ENCODE measurements at places on chromosomes 7 and 10. TPM values are rescaled to one million over a fixed set of nuclear protein-coding genes. Genes with fewer than 3 reads are reported as not detected.

- no peak for DNase-seq
- no peaks in the 10 kb centered on the region for H3K4me1 ChIP-seq
- H3K27me3 ChIP-seq = no peaks in the 10 kb centered on the region
- no peak overlapping the region for H3K27ac ChIP-seq
- H3K4me3 ChIP-seq = no peak overlapping the region
- H3K36me3 ChIP-seq = no peaks in the 10 kb centered on the region
Measured at GRCh38 chr7:78852951-78853350, 600.5 kb downstream of the MAGI2 start.

GRCh38 chr10:80670774-80671173 is 133.1 kb downstream of the SH2D4B start:
- H3K27ac ChIP-seq = no peak overlapping the region
- H3K4me3 ChIP-seq = no peak overlapping the region
- no peaks in the 10 kb centered on the region for H3K4me1 ChIP-seq
- no peaks in the 10 kb centered on the region for H3K36me3 ChIP-seq
- no peak for DNase-seq

DNA sequence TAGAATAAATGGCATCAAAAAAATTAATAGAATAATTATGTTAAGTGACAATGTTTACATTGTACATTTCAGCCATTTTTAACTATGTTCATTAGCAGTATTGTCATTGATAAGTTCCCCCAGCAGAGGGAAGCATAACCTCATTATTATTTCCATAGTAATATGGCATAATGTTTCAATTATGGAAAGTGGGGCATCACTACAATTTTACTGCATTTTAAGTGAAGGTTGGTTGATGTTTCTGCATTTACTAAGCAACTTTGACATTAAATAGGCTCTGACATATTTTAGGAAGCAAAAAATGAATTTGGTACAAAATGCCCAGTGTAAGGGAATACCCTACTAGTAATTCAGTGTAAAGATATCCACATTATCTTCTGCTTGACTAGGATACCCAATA is 218.3 kb downstream of the SEMA3A start:
- H3K27ac ChIP-seq = no peak overlapping the region
- H3K4me3 ChIP-seq = no peak overlapping the region
- no peak for DNase-seq
- H3K27me3 ChIP-seq = no peaks in the 10 kb centered on the region
- H3K36me3 ChIP-seq = no peaks in the 10 kb centered on the region

GRCh38 chr10:132805599-132805998 is 19.7 kb upstream of the NKX6-2 start:
- H3K36me3 ChIP-seq = no peaks in the 10 kb centered on the region
- no peaks in the 10 kb centered on the region for H3K27me3 ChIP-seq
- no peak overlapping the region for H3K27ac ChIP-seq

GRCh38 chr10:3274414-3274813 is 101.8 kb upstream of the PITRM1 start:
- H3K36me3 ChIP-seq = no peaks in the 10 kb centered on the region
- no peak overlapping the region for H3K27ac ChIP-seq
- no peak for DNase-seq
- no peaks in the 10 kb centered on the region for H3K4me1 ChIP-seq

DNA sequence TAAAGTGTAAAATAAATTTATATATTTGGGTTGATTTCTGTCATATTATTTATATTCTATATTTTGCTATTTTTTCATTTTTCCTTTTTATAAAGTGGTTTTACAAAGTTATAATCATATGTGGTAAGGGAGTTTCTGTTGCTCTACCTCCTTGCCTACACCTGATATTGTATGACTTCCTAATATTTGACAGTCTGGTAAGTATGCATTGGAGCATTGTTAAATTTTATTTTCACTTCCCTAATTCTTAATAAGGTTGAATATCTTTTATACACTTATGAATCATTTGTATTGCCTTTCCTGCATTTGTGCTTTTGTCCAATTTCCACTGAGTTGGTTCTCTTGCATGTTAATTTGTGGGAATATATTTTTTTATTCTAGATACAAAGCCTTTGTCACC is 492.4 kb downstream of the GRID1 start:
- no peak for DNase-seq
- no peaks in the 10 kb centered on the region for H3K27me3 ChIP-seq
- no peak overlapping the region for H3K4me3 ChIP-seq

DNA sequence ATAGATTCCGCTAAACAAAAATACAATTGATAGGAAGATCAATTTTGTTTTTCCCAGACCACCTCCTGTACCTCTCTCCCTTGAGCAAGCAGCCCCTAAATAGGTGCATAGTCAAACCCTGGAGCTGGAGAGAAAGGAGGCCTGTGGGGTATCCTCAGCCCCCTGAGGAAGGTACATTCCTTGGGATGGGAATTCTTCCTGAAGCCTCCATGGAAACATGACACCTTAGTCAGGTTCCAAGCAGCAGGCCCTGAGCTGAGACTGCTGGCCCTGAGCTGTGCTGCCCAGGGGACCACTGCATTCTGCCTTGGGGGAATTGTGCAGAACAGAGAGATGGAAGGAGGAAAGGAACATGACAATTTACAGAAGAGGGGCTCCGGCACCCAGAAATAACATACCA is 7.4 kb downstream of the HNRNPF start:
- H3K27me3 ChIP-seq = no peaks in the 10 kb centered on the region
- peaks cover 66% of the 10 kb centered on the region for H3K4me1 ChIP-seq
- peaks cover 19% of the 10 kb centered on the region for H3K36me3 ChIP-seq
- H3K27ac ChIP-seq = no peak overlapping the region
- no peak for DNase-seq

DNA sequence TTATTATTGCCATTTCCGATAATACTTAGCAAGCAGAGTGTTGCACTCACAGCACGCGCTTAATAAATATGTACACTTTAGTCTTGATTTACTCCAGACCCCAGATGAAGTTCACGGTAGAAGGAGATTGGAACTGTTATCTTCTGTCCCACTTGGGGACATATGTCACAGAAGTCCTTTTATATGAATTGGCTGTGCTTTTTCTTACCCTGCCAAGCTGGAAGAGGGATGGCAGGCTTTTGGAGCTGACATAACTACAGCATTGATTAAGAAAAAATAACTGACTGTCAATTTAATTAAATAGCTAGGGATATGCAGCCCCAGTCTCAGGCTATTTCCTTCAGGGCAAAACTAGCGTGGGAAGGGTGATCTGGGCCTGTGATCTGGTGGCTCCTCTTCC is 182.2 kb downstream of the SH2D4B start:
- H3K27me3 ChIP-seq = no peaks in the 10 kb centered on the region
- H3K27ac ChIP-seq = no peak overlapping the region
- H3K4me3 ChIP-seq = no peak overlapping the region
- DNase-seq = no peak
- no peaks in the 10 kb centered on the region for H3K4me1 ChIP-seq

GRCh38 chr10:100007231-100008141 is 2.3 kb downstream of the DNMBP start:
- peak overlapping the region; percentile 66 for H3K27ac ChIP-seq
- H3K4me1 ChIP-seq = peaks cover 42% of the 10 kb centered on the region
- peak overlapping the region; percentile 86 for H3K4me3 ChIP-seq

DNA sequence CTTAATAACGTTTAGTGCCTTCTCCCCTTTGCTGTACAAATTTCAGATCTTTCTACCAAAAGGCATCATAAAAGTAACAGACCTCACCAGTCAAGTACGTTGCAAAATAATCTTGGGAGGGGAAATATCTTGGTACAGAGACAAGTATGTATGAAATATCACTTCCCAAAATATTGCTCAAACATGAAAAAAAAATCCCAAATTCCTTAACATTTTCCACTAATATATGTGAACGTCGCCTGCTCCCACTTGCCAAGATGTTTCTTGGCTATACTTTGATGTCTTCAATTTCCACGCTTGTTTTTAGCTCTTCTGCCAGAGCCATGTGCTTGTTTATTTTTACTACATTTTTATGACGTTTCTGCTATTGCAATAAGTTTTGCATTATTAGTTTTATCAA is 223.5 kb downstream of the PLXNA4 start:
- H3K27me3 ChIP-seq = peaks cover 33% of the 10 kb centered on the region
- H3K4me3 ChIP-seq = no peak overlapping the region
- no peak for DNase-seq
- no peaks in the 10 kb centered on the region for H3K4me1 ChIP-seq
- H3K36me3 ChIP-seq = no peaks in the 10 kb centered on the region
- H3K27ac ChIP-seq = no peak overlapping the region

- DNase-seq = no peak
- no peak overlapping the region for H3K4me3 ChIP-seq
- no peaks in the 10 kb centered on the region for H3K4me1 ChIP-seq
- H3K27me3 ChIP-seq = peaks cover 35% of the 10 kb centered on the region
- no peaks in the 10 kb centered on the region for H3K36me3 ChIP-seq
Measured at GRCh38 chr10:47287365-47287802, 12.6 kb upstream of the GDF10 start.

- DNase-seq = no peak
- peak overlapping the region; percentile 72 for H3K4me3 ChIP-seq
- H3K27ac ChIP-seq = peak overlapping the region; percentile 99
- H3K36me3 ChIP-seq = peaks cover 44% of the 10 kb centered on the region
Measured at GRCh38 chr10:102152545-102152890, 329 bp downstream of the NOLC1 start.

DNA sequence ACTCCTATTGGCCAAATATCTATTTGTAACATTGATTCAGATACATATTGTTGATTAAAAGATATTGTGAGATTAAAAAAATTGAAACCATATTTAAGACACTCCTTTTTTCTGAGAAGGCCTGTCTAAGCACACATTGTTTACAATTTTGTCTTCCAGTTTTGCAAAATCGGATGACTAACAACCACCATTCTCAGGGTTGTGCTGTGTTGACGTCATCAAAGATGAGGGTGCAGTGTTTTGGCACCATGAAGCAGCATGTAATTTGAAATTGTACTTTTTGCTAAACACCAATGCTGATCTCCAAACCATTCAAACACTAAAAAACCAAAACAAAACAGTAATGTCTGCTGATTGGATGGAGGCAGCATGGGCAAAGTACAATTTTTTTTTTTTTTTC is 7.4 kb downstream of the CREB5 start:
- no peaks in the 10 kb centered on the region for H3K36me3 ChIP-seq
- peaks cover 6% of the 10 kb centered on the region for H3K4me1 ChIP-seq
- no peak overlapping the region for H3K4me3 ChIP-seq
- no peak for DNase-seq

- H3K4me1 ChIP-seq = peaks cover 8% of the 10 kb centered on the region
- no peak overlapping the region for H3K4me3 ChIP-seq
- DNase-seq = no peak
- H3K36me3 ChIP-seq = no peaks in the 10 kb centered on the region
- H3K27me3 ChIP-seq = no peaks in the 10 kb centered on the region
Measured at GRCh38 chr10:103481974-103482531, 3.0 kb upstream of the CALHM3 start.

PNLIPRP2 gene
- polyA plus RNA-seq = not detected

CPXM2 gene
- 0.03 TPM for polyA plus RNA-seq

PLA2G12B gene
- not detected for polyA plus RNA-seq

SFRP4 gene
- not detected for polyA plus RNA-seq

PDK4 gene
- polyA plus RNA-seq = not detected
